ENCODE measurements at places on chromosomes 2 and 18.
A peak's percentile ranks its signal among the peaks of the same experiment; 100 is the strongest.

GRCh38 chr2:5561006-5561405 lies 131.2 kb upstream of the SOX11 start:
- DNase-seq, result no peak

GRCh38 chr18:62555135-62555534 lies 32.3 kb downstream of the ZCCHC2 start:
- no peak for DNase-seq

- no peak for DNase-seq
Measured at GRCh38 chr2:51424418-51424817, 392.5 kb upstream of the NRXN1 start.

DNA sequence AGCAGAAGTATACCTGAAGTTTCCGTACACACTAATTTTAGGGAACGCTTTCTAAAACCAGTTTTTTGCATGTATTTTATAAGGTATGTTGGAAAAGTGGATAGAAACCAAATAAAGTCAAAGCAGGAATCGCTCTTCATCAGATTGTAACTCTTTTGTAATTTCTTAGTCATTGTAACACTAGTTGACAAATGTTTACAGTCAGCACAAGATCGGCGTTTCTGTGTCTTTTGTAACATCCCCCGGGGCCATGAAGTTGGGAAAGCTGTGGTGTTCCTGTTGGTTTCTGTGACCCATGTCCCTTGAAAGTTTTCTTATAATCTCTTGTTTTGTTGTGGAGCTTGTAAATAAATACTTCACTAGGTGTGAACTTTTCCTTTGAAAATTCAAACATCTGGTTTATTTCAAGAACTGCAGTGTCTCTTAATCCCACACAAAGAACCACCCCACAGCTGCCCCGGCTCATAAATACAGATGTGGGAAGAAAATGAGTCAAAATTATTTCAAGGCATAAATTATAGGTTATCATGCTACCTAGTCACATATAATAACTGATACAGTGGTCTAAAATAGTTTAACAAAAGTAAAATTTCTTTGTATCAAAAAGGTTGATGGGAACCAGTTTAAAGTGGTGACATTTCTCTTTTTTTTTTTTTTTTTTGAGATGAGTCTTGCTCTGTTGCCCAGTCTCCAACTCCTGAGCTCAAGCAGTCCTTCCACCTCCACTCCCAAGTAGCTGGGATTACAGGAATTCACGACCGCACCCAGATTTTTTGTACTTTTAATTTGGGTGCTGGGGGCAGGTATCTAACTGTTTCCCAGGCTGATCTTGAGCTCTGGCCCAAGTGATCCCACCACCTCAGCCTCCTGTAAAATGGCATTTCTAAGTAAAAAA lies 751 bp upstream of the NMI start:
- DNase-seq, result peak; percentile 47

DNA sequence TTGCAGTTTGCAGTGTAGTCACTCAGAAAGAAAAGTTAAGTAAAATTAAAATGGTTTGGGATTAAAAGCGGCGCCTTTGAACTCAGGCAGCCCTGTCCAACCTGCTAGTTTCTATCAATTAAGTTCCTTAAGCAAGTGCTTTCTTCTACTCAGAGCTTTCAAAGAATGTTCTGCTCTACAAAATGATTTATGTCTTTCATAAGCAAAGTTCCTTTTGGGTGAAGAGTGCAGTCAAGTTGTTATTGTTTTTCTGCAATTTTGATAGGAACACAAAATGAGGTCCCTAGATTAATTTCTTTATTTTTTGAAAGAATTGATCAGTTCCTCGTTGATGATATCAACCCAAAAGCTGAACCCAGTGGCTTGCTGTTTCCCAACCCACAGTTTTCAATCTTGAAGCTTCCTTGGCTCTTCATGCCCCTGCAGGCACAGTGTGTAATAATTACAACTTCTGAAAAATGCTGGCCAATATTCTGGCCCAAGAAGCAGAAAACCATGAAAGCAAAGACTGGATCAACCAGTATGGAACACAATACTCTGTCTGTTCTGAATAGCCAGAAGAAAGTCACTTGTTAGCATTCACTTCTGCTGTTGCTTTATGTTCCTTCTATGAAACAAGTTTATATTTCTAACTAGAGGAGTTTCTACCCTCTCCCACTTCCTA lies 89.1 kb downstream of the TGIF1 start:
- no peak for DNase-seq

DNA sequence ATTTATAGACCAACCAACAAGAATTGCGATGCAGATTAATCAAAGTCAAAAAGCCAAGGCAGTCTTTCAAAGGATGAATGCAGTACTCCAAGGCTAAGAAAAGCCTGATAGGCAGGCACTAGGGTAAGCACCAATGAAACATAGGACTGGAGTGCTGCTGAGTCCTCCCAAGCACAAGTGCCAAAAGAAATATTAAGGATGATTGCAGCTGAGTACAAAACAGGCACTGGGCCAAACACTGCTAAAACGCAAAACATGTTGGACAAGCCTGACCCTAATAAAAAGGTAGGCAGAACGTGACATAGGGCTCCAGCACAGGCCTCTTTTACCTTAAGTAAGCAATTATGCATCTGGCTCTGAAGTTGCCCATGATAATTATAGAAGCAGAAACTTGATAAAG lies 160.1 kb upstream of the LRP1B start:
- DNase-seq, result no peak

GRCh38 chr2:44744961-44745892 lies 196.3 kb upstream of the SIX3 start:
- no peak for DNase-seq
